ENCODE measurements at places on chromosomes 3 and 15.

DNA sequence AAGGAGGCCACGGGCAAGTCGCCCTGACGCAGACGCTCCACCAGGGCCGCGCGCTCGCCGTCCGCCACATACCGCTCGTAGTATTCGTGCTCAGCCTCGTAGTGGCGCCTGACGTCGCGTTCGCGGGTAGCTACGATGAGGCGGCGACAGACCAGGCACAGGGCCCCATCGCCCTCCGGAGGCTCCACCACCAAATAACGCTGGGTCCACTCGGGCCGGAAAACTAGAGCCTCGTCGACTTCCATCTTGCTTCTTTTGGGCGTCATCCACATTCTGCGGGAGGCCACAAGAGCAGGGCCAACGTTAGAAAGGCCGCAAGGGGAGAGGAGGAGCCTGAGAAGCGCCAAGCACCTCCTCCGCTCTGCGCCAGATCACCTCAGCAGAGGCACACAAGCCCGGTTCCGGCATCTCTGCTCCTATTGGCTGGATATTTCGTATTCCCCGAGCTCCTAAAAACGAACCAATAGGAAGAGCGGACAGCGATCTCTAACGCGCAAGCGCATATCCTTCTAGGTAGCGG lies at the start of gene EPM2AIP1:
Gene EPM2AIP1 (minus strand): TSS at position 326 of the 520 bp plus-strand sequence. CDS start 54 bp downstream, at position 272.
- no peak for DNase-seq

GRCh38 chr3:157523814-157524213 lies 20.6 kb upstream of the VEPH1 start:
- DNase-seq = no peak

GRCh38 chr15:94322141-94322540 lies 90.8 kb downstream of the MCTP2 start:
- no peak for DNase-seq

- DNase-seq = no peak
These were observed 44.2 kb downstream of the TOP2B start for GRCh38 chr3:25620493-25620892.

GRCh38 chr3:191360620-191361019 lies 30.3 kb upstream of the UTS2B start:
- DNase-seq = no peak

DNA sequence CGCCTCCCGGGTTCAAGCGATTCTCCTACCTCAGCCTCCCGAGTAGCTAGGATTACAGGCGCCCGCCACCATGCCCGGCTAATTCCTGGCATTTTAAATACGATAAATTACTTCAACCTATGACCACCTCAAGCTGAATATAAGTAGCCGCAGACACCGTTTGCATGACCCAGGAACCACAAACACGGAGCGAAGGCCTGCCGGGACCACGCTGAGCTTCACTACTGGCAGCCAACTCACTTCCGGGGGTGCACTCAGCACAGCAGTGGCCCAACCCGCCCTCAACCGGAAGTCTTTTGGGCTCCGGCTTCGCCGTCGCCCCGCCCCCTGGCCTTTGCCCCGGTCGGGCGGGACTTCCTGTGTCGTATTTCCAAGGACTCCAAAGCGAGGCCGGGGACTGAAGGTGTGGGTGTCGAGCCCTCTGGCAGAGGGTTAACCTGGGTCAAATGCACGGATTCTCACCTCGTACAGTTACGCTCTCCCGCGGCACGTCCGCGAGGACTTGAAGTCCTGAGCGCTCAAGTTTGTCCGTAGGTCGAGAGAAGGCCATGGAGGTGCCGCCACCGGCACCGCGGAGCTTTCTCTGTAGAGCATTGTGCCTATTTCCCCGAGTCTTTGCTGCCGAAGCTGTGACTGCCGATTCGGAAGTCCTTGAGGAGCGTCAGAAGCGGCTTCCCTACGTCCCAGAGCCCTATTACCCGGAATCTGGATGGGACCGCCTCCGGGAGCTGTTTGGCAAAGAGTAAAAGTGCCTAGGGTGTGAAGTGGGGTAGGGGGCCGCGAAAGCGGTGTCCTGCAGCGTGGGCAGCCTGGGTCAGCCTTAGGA lies at the start of gene TIMMDC1:
Gene TIMMDC1 (plus strand): TSS at position 362 of the 826 bp plus-strand sequence. CDS start 187 bp downstream, at position 549.
- DNase-seq = peak; percentile 98

GRCh38 chr3:117836296-117836695 lies 1126.7 kb downstream of the TUSC7 start:
- no peak for DNase-seq

- peak; percentile 2 for DNase-seq
These were observed 212.4 kb downstream of the TLE3 start for GRCh38 chr15:69885173-69885955.

DNA sequence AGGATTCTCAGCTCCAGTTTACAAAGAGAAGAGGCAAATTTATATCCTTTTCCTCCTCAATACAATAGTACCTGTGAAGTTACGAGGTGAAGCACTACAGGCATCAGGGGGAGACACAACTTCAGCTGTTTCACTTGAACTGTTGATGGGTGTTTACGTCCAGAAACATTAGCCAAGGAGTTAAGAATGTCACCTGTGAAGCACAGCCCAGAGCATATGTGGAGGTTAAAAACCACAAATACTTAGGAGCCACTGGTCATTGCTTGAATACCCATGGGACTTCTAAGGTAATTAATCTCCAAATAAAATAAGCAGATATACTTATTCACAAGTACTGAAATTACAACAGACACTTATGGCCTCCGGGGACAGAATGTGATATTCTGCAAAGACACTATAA lies 246.5 kb downstream of the ULK4 start:
- no peak for DNase-seq

- DNase-seq = no peak
These were observed 2.4 kb downstream of the RHCG start for GRCh38 chr15:89494031-89494430.

- DNase-seq = no peak
These were observed 19.9 kb upstream of the XRN1 start for GRCh38 chr3:142467768-142468167.

DNA sequence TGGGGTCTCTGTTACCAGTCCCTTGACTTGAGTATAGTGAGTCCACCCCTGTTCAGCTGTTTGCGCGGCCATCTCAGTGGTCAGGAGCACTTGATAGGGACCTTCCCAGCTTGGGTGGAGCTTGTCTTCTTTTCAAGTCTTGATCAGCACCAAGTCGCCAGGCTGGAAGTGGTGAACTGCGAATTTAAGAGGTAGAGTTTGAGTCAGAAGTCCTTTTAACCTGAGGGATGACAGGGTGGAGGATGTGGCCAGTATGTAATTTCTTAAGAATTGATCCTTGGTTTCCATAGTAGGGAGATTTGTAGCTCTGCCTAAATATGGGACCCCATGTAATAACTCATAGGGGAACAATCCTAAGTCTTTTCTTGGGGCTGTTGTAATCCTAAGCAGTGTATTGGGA lies 86.3 kb upstream of the XCR1 start:
- DNase-seq = no peak

DNA sequence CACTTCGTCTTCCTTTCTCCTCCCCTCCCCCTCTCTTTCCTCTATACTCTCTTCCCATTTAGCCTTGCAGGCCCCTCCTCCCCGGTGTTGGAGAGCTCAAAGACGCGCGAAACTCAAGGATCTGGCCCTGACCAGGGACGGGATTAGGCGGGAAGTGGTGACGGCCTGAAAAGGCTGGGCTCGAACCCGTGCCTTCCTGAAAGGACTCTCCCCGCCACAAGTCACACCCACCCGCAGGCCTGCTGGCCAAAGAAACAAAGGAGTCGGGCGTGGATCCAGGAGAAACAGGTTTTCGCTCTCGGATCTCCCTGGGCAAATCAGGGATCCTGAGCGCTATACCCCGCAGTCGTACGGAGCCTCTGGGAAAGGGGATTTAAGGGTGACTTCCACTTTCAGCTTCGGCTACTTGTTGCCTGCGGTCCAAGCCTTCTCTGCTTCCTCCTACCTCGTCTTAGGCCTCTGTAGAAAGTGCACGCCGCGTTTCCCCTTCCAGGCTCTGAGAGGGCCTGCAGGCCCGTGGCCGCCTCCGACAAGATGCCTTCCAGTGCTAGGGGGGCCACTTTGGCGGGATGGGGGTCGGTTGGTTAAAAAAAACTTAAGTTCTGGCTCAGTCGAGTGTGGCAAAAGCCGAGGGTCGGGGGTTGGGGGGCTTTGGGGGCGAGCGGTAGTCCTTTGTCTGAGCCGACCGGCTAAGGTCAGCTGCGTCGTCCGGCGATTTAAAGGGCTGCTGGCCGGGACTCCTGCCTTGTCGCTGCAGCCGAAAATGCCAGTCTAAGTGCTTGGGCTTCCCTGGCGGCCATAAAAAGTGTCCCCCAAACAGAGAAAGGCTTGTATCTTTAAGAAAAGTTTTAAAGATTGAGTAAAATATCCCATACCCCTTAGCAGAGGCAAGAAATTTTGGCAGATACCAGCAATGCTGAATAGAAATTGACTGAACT lies 8.2 kb downstream of the ZIC4 start:
- DNase-seq = no peak

GRCh38 chr15:38028869-38029268 lies 94.4 kb downstream of the TMCO5A start:
- DNase-seq = no peak

DNA sequence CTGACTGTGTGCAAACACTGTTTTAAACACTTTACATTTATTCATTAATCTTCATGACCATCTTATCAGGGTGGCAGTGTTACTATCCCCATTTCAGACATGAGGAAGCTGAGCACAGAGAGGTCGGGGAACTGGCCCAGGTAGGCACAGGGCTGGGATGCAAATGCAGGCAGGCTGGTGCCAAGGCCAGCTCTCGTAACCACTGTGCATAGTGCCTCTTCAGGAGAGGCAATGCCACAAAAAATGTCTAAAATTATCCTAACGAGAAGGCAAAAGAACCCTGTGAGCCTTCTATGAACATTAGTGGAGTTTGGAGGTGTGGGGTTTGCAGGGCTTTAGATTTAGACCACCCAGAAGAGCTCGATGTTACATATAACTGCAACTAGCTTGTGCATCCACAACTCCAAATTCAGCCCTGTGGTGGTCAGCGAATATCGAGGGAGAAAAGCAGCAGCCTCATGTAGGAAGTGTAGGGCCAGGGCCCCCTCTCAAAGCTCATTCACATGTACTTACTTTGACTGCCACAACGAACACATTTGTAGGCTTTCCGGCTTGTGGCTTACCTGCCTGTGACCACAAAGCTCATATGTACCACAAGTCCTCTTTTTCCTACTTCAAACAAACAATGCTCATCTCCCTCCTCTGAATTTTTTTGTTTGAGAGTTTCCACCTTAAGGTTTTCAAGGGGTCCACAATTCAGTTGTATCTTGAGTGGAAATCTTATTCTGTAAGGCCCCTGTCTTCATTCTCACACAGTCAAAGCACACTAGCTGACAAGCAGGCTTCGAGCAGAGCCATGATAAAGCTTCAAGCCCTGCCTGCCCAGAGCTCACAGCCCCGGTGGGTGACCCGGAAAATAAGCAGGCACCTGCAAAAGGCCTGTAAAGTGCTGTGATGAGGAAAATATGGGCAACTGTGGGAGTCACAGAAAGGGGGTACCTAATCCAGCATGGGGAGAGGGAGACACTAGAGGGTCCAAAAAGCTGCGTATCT lies 722.9 kb upstream of the CFAP20DC start:
- DNase-seq = no peak

- no peak for DNase-seq
These were observed 254.0 kb upstream of the TBL1XR1 start for GRCh38 chr3:177451301-177451750.

- DNase-seq = no peak
These were observed 345.2 kb upstream of the IL12A start for GRCh38 chr3:159643406-159643805.

- no peak for DNase-seq
These were observed 894.5 kb upstream of the ALCAM start for GRCh38 chr3:104472221-104472620.

DNA sequence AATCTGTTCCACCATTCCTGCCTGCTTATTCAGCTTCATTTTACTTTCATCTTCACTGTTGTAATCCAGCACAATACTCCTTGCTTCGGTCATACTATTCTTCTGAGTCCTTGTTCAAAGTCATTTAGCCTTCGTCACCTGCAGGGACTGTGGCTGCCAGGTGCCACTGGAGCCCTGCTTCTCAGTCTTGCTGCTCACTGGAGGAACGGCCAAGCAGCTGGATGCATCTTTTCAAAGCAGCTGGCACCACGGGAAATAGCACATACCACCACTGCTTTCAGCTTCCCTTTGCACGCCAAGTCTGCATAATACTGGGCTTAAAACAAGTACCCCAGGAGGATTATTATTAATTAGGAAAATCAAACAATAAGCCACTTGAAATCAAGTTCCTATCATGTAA lies 287.6 kb downstream of the BCHE start:
- DNase-seq = no peak

DNA sequence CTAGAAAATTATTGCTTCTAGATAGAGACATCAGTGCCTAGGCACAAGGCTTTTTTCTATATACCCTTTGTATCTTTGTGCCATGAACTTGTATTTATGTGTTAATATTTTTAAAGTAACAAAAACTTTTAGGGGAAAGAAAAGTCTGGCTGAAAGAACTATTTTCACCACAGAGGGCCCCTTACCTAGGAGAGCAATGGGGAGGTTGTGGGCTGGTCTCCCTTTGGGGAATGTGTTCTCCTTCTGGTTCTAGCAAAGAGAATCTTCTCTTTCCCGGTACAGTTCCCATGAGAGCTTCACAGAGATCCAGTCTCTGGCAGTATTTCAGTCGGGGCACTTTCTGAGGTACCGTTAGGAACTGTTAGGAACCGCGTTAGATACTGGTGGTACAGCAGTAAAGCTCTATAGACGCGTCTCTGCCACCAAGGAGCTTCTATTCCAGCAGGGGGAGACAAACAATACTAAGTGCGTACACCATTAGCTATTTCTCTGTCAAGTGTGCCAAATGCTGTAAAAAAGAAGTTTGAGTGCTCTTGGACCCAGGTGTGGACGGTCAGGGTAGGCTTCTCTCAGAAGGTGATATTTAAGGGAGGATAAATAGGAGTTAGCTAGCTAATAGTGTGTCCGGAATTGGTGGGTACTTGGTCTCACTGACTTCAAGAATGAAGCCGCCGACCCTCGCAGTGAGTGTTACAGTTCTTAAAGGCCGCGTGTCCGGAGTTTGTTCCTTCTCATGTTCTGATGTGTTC lies 4.6 kb upstream of the EPB42 start:
- peak; percentile 34 for DNase-seq

DNA sequence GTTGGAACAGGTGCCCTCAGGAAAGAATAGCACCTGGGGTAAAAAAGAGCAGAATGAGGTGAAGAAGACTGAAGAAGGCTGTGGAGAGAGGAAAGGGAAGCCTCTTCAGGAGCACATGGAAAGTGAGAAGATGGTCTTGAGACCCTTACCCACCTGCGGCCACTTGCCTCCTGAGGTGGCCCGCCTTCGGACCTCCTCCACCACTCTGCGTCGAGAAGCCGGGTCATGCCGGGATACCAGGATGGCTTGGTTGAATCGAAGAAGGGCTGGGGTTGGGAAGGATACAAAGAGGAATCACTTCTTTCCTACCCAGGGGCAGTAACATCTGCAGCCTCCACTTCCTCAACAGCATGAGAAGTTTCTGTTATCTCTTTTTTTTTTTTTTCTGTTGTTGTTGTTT lies 3.0 kb downstream of the LPCAT4 start:
- DNase-seq = no peak

- no peak for DNase-seq
These were observed 103.4 kb upstream of the KLHL25 start for GRCh38 chr15:85897895-85898717.

- no peak for DNase-seq
These were observed 185.1 kb upstream of the TPM1 start for GRCh38 chr15:62857411-62857853.
